ENCODE measurements at places on chromosomes 4 and X. TPM values are rescaled to one million over a fixed set of nuclear protein-coding genes. Genes with fewer than 3 reads are reported as not detected.
A peak's percentile ranks its signal among the peaks of the same experiment; 100 is the strongest.

GRCh38 chr4:80171656-80172055 is 25.6 kb upstream of the PRDM8 start:
- peaks cover 48% of the 10 kb centered on the region for H3K4me1 ChIP-seq
- no peaks in the 10 kb centered on the region for H3K27me3 ChIP-seq
- H3K4me3 ChIP-seq, result no peak overlapping the region
- no peaks in the 10 kb centered on the region for H3K36me3 ChIP-seq
- DNase-seq, result no peak

TRIM60 gene
- total RNA-seq, result not detected

VEGFC gene
- total RNA-seq, result 323 TPM

CT45A5 gene
- total RNA-seq, result not detected

GRCh38 chr4:125313497-125313896 is 1.3 kb upstream of the FAT4 start:
- peaks cover 31% of the 10 kb centered on the region for H3K4me1 ChIP-seq
- peaks cover 5% of the 10 kb centered on the region for H3K27me3 ChIP-seq
- peak; percentile 90 for DNase-seq
- peaks cover 20% of the 10 kb centered on the region for H3K36me3 ChIP-seq

- 0 out of 2 replicates have a peak, but pooled peaks cover 4% of the 10 kb centered on the region for H3K4me1 ChIP-seq
- peaks cover 9% of the 10 kb centered on the region for H3K36me3 ChIP-seq
- no peak within 1 kb of the TSS for H3K27ac ChIP-seq
- H3K4me3 ChIP-seq, result peak within 1 kb of the TSS; percentile 72
- H3K27me3 ChIP-seq, result peaks cover 15% of the 10 kb centered on the region
These were observed at the start of gene MXRA5 for GRCh38 chrX:3346501-3347259. Gene MXRA5, minus strand, starts transcription at chrX:3346652. Its CDS starts 2,819 bp downstream, at chrX:3343833.

DNA sequence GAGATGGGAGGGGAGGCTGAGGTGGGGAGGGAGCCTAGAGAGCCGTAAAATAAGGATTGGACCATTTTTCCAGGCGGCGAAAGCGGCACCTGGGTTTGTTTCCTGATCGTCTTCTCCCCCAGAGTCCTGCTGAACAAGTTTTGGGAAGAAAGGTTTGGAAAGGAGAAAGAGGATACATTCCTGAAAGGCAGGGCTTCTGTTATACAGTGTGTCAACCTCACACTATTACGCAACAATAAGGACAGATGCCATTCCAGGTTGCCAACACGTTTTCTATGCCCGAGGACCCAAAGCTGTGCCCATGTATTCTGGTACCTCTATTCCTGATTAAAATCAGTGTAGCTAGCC is 658 bp downstream of the SCOC start:
- no peak overlapping the region for H3K27ac ChIP-seq
- no peak for DNase-seq
- peaks cover 54% of the 10 kb centered on the region for H3K4me1 ChIP-seq
- H3K4me3 ChIP-seq, result no peak overlapping the region
- H3K27me3 ChIP-seq, result no peaks in the 10 kb centered on the region

- H3K36me3 ChIP-seq, result no peaks in the 10 kb centered on the region
- no peak for DNase-seq
- H3K27me3 ChIP-seq, result no peaks in the 10 kb centered on the region
- H3K27ac ChIP-seq, result no peak overlapping the region
These were observed 933 bp downstream of the CNKSR2 start for GRCh38 chrX:21374994-21375707.

DNA sequence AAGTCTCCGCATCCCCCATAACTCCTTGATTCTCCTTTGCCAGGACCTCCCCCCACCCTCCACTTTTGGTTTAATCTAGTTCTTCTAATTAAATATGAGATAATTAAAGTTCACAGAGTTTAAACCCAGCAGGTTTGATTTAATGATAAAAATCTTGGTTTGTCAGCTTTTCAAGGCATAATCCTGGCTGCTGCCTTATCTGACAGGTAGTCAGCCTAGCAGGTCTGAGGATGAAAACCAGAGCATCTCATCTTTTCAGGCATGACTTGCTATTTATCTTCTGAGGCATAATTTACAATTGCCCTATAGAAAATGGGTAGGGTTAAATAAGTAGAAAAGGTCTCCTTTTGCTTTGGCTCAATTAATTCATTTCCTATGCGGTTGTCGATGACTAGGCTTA is 591.2 kb downstream of the RPA4 start:
- no peaks in the 10 kb centered on the region for H3K36me3 ChIP-seq
- H3K27ac ChIP-seq, result no peak overlapping the region
- H3K4me1 ChIP-seq, result peaks cover 5% of the 10 kb centered on the region
- H3K27me3 ChIP-seq, result no peaks in the 10 kb centered on the region
- H3K4me3 ChIP-seq, result no peak overlapping the region

GRCh38 chr4:87806520-87806919 is 7.2 kb downstream of the IBSP start:
- peak overlapping the region; percentile 40 for H3K4me3 ChIP-seq
- H3K27ac ChIP-seq, result peak overlapping the region; percentile 45

DNA sequence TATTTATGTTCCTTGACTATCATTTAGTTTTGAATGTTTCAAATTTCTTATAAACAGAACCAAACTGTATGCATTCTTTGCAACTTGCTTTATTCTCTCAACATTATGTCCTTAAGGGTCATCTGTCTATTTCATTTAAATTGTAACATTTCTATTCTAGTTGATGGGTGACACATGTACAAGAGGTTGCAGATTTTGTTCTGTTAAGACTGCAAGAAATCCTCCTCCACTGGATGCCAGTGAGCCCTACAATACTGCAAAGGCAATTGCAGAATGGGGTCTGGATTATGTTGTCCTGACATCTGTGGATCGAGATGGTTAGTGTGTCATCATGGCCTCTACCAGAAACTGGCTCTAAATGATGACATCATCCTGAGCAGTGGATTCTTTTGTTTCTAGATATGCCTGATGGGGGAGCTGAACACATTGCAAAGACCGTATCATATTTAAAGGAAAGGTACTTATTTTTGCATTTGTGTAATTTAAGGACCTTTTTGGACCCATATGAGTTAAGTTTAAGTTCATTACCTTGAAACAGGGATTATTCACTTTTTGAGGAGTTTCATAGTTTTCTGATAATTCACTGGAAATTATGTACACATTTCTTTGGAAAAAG is 6.1 kb downstream of the LIAS start:
- no peak overlapping the region for H3K4me3 ChIP-seq
- peak overlapping the region; percentile 86 for H3K27ac ChIP-seq
- peak; percentile 79 for DNase-seq
- no peaks in the 10 kb centered on the region for H3K27me3 ChIP-seq

DNA sequence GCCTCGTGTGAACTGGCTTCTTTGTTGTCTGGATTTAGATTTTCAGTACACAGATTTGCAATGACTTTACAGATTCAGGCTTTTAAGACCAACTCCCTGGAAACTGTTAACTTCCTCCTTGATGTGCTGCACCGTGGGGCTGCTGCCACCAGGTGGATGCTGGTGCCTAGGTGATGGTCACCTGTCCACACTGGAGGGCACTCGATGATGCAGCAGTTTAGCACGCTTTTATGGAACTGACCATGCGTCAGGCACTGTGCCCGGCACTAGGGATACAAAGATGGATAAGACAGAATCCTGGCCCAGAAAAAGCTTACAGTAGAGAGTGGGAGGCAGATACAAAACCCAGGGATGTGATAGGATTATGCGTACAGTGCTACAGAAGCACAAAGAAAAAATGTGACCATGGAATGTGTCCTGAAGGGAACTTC is 180.7 kb downstream of the CEP135 start:
- no peak overlapping the region for H3K4me3 ChIP-seq
- no peak for DNase-seq
- H3K4me1 ChIP-seq, result no peaks in the 10 kb centered on the region
- peaks cover 8% of the 10 kb centered on the region for H3K27me3 ChIP-seq
- H3K36me3 ChIP-seq, result no peaks in the 10 kb centered on the region
- H3K27ac ChIP-seq, result no peak overlapping the region

SUPT20HL2 gene
- total RNA-seq, result not detected

DNA sequence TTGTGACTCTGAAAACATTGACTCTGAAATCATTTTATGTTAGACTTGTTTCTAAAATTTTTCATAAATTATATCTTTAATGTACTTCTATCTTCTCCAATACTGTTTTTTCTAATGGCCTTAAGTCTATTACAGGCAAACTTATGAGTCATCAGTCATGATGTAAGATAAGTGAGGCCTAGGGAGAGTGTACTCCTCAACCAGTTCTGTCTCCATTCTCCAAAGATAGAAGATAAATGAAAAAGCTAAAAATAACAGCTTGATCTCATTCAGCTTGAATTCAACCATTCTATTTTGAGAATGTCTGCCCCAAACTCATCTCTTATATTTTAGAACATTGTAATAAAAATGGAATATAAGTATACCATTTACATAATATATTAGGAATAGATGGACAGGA is 34.5 kb downstream of the STBD1 start:
- peaks cover 5% of the 10 kb centered on the region for H3K4me1 ChIP-seq
- DNase-seq, result peak; percentile 64
- H3K27me3 ChIP-seq, result peaks cover 26% of the 10 kb centered on the region
- H3K36me3 ChIP-seq, result no peaks in the 10 kb centered on the region
- H3K27ac ChIP-seq, result no peak overlapping the region

- no peak overlapping the region for H3K4me3 ChIP-seq
- H3K27ac ChIP-seq, result no peak overlapping the region
- H3K4me1 ChIP-seq, result no peaks in the 10 kb centered on the region
- no peaks in the 10 kb centered on the region for H3K27me3 ChIP-seq
These were observed 48.0 kb downstream of the UBE2K start for GRCh38 chr4:39745920-39746319.

DNA sequence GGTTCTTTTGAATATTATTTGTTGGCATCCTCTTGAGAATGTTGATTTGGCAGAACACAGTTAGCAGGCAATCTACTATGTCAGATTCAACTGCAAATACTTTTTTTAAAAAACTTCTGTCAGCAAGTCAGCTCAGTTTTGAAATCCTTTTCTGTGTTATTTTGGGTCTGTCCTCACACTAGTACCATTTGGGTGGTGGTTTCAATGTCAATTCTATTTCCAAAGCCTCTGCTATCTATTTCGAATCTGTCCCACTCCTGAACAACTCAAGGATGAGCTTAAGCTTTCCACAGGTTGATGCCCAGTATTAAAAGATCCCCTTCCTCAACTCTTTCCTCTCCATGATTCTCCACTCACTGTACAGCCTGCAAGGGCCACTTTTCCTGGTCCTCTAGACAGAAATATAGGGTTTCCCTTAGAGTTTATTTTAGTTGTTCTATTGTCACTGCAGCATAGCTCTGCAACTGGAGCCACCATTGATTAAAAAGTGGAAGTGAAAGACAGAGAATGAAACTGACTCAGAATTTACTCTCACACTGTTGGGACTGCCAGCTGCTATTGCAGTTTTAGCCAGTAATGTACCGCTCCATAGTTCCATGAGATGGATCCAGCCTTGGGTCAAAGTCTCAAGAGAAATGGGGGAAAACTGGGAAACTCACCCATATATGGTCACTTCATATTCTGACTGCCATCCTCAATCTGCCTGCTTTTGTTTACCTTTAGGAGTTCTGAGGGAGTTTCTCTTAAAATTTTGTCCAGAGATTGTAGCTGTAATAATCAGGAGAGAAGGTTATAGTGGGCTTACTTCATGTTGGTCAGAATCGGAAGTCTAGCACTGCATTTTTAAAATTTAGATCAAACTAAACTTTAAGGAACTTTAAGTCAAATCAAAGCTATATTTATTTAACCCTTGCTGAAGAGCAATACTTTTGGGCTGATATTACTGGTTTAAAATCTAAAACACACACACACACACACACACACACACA is 14.6 kb downstream of the HDX start:
- no peak overlapping the region for H3K4me3 ChIP-seq
- no peak for DNase-seq
- H3K27ac ChIP-seq, result no peak overlapping the region

PRR32 gene
- total RNA-seq, result not detected

CSTF2 gene
- 22.7 TPM for total RNA-seq

DNA sequence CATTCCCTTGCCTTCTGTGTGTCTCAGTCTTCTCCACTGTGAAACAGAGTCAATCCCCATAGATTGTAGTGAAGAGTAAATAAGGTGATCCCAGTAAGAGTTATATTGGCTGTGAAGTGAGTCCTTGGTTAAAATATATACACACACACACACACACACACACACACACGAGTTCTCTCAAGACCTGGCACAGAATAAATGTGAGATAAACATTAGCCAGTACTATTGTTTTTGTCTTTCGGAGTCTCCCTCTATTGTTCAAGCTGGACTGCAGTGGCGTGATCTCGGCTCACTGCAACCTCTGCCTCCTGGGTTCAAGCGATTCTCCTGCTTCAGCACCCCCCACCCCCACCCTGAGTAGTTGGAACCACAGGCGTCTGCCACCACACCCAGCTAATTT is 44.8 kb upstream of the FAM156A start:
- no peaks in the 10 kb centered on the region for H3K36me3 ChIP-seq
- peaks cover 24% of the 10 kb centered on the region for H3K27me3 ChIP-seq
- no peak overlapping the region for H3K4me3 ChIP-seq

- no peak overlapping the region for H3K27ac ChIP-seq
- no peak for DNase-seq
- no peaks in the 10 kb centered on the region for H3K36me3 ChIP-seq
- H3K27me3 ChIP-seq, result peaks cover 3% of the 10 kb centered on the region
- peaks cover 43% of the 10 kb centered on the region for H3K4me1 ChIP-seq
- no peak overlapping the region for H3K4me3 ChIP-seq
These were observed 95.8 kb downstream of the PALLD start for GRCh38 chr4:168592676-168593075.

- no peaks in the 10 kb centered on the region for H3K36me3 ChIP-seq
- H3K27me3 ChIP-seq, result peaks cover 4% of the 10 kb centered on the region
These were observed 691.3 kb upstream of the PCDH7 start for GRCh38 chr4:30028826-30029225.

- peak; percentile 62 for DNase-seq
- H3K4me3 ChIP-seq, result peak overlapping the region; percentile 2
- peaks cover 40% of the 10 kb centered on the region for H3K36me3 ChIP-seq
- H3K4me1 ChIP-seq, result peaks cover 65% of the 10 kb centered on the region
- H3K27me3 ChIP-seq, result peaks cover 1% of the 10 kb centered on the region
These were observed 186.9 kb downstream of the CAMK2D start for GRCh38 chr4:113574636-113575103.

DNA sequence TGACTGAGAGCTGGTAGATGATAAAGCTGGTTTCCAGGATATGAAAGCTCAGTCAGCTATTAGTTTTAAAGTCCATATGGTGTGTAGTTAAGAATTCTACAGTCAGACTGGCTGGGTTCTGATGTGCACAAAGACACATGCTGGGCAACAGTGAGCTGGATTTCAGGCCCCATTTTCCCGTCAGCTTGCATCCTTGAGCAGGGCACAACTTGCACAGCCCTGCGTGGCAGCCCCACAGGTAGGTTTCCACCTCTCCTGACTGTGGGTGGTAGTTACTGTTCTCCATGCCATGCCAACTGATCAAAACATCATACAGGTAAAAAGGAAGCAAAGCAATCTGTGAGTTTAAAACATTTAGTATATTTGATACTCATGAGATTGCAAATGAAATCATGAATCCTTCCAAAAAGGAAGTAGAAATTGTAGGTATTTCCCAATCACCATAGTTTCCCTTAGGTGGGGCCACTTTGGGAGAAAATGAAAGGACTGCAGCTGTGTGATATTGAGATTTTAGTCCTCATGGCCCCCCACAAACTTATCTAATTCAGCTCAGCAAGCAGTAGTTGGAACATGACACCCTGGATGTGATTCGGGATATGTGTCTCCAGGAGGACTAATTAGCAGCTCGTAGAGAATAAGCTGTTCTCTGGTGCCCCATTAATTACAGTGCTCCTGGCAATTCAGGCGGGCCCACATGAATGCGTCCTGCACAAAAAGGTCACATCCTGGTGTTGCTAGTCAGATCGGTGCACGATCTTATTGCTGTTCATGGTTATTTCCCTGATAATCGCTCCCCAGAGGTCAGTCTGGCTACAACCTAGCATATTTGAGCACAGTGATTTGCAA is 42.4 kb upstream of the NOCT start:
- peaks cover 10% of the 10 kb centered on the region for H3K27me3 ChIP-seq
- H3K4me3 ChIP-seq, result no peak overlapping the region
- no peaks in the 10 kb centered on the region for H3K4me1 ChIP-seq
- no peaks in the 10 kb centered on the region for H3K36me3 ChIP-seq
- H3K27ac ChIP-seq, result no peak overlapping the region
- DNase-seq, result no peak

ENPEP gene
- not detected for total RNA-seq

All from HFFc6 (cell line).